ENCODE measurements at places on chromosomes 1 and 21.

DNA sequence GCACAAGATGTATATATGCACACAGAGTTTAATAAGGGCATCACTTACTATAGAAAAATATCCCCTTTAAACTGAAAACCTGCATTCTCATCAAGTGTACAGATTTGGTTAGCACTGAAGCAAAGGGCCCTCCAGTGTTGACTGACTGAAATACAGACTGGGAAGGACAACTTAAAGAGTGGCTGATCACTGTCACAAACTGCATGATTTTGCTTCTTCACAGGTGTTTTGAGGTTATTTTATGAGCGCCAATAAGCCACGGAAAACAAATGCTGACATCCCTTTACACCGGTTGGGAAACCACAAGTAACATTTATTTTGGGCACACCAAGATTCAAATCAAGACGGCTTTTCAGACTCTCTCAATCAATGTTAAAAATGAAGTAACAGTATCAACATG is 30.9 kb upstream of the RAP1GAP start:
- no peak for DNase-seq

DNA sequence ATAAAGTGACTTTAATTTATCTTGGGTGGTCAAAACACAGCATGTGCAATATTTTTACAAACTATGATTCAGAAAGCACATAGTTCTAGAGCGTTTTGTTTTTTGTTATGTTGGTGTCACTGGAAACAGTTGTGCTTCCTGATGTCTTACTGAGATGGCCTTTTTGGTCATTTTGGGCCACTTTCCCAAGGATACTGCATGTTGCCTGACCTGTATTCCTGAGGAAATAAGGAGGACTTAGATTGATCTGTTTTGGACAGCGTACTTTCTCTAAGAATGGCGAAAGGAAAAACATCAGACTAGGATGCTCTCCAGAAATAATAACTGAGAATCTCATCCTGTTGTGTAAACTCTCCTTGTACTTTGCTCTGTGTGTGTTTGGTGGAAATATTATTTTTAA is 451.2 kb downstream of the USP25 start:
- no peak for DNase-seq

DNA sequence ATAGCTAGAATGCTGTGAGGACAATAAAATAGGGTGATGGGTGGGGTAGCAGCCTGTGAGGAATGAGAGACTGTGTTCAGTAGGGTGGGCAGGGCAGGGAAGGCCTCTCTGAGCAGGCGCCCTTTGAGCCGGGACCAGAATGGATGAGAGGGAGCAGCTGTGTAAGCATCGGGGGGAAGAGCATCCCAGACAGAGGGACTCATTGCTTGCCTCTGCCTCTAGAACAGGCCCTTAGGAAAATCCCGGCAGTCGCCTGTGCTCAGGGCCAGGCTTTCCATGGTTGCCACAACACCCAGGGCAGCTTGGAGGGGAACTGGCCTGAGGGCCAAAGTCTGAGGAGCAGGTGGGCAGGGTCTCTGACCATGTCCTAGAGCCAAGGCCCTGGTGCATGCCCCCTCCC is 774 bp downstream of the SLC2A7 start:
- no peak for DNase-seq

DNA sequence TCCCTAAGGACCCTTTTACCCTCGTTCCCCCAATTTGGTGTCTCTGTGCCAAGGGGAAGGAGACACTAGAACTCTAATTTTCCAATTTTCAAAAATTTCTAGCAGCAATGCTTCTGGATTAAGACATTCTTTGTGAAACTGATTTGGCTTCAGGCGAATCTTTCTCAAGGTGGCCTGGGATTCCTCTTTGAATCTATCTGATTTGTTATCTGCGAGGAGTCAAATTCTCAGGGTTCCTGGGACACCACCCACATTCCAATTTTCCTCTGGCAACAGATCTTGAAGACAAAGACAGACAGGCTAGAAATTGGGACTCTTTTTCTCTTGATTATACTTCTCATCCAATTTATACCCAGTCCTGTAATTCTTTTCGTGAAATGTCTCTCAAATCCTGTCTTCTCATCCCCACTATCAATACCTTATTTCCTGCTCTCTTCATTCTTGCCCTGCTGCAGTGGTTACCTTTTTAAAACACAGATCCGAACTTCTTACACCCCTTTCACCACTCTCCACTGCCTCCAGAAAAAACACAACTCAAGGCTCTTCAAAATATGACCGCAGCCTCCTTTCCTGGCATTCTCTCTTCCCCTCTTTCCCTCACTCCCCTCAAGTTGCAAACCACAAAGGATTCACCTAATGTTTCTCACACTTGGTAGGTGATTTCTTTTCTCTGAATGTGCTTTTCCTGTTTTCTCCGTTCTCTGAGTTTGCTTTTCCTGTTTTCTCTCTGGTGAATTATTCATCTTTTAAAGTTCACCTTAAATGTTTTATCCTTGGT is 2.7 kb upstream of the MPZL1 start:
- DNase-seq = no peak

DNA sequence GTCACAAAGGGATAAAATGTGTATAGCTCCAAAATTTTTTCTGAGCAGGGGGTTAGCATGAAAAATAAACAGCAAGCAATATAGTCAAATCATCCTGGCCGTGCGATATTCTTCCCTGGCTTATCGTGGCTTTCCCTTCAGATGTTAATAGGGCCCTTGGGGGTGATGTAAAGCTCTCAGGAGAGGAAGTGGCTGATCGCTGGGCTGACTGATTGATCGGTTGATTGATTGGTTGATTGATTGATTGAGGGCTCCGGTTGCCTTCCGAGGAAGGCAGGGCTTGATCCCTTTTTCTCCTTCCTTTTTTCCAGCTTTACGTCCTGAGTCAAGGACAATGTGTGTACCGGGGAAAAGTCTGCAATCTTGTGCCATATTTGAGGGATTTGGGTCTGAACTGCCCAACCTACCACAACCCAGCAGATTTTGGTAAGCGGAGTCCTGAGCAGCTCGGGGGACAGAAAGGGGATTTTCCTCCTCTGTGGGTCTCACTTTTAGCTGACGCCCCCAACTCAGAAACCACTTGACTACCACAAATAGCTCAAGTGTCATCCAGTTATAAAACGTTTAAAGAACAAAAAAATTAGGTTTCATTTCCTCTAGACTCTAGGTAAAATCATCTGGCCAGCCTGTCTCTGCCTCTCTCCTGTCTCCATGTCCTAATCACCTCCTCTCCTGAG is 29.5 kb downstream of the TFF3 start:
- no peak for DNase-seq

DNA sequence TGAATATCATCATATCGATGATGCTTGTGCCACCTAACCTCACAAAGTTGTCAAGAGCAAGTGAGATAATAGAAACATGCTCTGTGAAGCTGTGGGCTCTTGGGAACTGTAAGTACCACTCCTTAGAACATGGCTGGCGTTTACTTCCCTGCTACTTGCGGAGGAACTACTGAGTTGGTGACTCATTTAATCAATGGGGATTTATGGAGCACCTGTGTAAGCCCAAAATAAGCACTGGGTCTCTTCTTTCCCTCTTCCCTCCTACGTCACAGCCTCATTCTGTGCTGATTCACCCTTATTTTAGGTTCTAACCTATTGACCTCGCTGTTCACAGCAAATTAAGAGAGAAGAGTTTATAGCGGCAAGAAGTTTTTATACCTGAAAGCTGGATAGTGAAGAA is 52.9 kb downstream of the PRDM2 start:
- DNase-seq = no peak

- no peak for DNase-seq
These were observed 3.6 kb downstream of the GUK1 start for GRCh38 chr1:228143480-228144192.

GRCh38 chr21:45719177-45719802 is 75.8 kb downstream of the PCBP3 start:
- DNase-seq = no peak

DNA sequence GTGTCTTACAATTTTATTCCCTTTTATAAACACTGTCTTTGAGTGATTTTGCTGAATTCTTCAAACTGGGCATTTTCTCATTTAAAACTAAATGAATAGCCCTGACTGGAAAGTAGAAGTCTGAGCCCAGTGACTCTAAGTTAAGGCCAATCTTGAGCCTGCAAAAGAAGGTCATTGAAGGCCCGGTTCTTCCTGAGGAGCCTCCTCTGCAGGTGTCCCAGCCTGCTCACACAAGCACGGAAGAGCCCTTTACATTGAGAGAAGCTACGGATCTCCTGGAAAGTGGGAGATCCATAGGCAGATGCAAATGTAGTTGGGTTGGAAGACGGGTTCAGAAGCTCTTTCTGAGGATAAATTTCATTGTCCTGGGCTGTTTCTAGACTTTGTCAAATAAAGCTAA is 3.9 kb downstream of the ZNF678 start:
- DNase-seq = no peak
